ENCODE measurements at places on chromosomes 4 and X.

GRCh38 chr4:78168029-78168428, 110.9 kb downstream of the FRAS1 start:
- DNase-seq, result no peak

DNA sequence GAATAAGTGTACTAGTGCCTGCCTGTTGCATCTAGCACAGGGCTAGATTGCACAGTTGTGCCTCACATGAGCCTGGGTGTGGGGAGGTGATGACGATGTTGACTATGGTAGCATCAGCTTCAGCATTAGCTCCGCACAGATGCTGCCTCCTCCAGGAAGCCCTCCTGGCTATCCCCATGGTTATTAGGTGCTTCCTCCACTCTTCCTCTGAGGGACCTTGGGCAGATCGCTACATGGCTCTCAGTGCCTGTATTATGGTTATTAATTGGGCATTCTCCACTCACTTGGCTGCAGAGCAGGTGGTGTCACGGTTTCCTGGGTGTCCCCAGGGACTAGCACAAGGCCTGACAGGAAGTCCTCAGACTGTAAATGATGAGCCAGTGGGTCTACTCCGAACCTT, 325.6 kb downstream of the ARHGAP10 start:
- DNase-seq, result no peak

- no peak for DNase-seq
These were observed 2.3 kb downstream of the CCDC149 start for GRCh38 chr4:24910499-24910898.

- no peak for DNase-seq
These were observed 91.9 kb upstream of the RBPJ start for GRCh38 chr4:26228883-26229282.

DNA sequence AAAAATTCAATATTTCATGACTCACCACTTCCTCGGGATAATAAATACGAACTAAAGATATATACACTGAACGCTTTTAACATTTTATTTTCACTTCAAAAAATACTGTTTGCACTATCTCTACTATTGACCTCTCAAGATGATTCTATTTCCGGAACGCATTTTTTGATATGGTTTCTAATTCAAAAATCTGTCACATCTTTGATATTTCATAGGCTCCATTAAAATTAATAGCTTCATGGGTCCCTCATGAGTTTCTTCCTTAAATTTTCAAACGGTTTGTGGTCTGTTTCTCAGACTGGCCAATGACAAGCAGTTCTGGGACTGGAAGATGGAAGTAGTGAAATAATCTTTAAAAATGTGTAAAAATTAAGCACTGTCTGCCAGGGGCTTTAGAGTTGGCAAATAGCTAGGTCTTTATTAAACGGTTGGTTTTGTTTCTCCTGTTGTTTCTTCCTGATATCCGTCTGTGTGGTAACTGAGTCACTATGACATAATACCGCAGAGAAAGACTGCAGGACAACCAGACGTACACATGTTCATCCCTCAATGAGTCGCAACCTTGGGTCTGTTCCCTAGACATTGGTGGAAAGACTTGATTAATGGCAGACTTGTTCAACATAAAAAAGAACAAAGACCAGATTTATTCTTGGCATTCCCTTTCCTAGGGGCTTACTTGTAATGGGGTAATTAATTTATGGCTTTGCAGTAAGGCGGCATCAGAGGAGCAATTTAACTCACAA, 133.8 kb downstream of the PALLD start:
- no peak for DNase-seq

- DNase-seq, result peak; percentile 30
These were observed 28.8 kb downstream of the PPP2R3B start for GRCh38 chrX:357693-358471.

- no peak for DNase-seq
These were observed 18.0 kb downstream of the OPHN1 start for GRCh38 chrX:68415316-68415715.

- DNase-seq, result no peak
These were observed 78.8 kb upstream of the PLAC1 start for GRCh38 chrX:134737061-134737460.

- DNase-seq, result no peak
These were observed 111.6 kb downstream of the MAGEB17 start for GRCh38 chrX:16278927-16279326.

DNA sequence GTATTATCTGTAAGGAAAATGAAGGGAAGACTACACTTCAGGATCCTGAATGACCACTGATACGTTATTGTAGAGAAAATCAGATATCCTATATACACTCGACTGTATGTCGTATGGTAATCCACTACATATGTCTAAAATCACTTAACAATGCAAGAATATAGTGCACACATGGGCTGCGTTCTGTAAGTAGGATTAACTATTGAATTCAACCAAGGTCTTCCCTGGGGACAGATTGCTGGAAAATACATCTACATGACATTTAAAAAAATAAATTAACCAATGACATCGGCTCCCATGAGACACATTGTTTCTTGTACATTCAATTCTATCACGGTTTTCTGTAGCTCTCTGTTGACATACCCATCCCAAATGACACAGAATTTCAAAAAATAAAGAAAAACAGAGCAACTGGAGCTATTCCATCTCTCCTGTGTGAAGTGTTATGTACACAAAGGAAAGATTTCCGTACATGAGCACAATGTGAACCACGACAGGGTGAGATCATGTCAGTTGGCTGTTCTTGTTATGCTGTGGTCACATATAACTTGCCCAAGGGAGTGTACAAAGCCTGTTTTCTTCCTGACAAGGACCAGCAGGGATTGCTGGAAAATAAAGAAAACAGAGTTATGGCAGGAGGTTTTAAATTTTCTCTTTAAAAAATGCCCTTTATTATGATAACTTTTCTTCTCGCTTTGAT, 6.1 kb downstream of the ENOX2 start:
- no peak for DNase-seq

DNA sequence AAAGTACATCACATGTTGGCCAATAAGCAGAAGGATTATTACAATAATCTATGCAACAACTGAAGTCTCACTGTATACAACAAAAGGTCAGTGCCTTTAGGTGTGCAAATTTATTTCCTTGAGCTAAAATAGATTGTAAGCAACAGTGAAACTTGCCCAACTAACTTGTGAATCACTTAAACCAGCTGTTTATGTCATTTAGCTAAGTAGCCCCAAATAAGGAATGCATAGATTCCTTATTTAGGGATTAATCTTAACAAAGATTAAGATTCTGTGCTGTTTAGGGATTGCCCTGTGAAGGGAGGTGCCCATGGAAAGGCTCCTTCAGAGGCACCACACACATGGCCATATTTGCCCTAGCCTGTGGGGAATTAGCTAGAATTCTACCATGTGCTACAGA, 168.6 kb downstream of the MAML3 start:
- no peak for DNase-seq

GRCh38 chr4:48248559-48248953, 21.1 kb downstream of the TEC start:
- DNase-seq, result no peak

- no peak for DNase-seq
These were observed 18.4 kb upstream of the STK26 start for GRCh38 chrX:132004728-132005127.

DNA sequence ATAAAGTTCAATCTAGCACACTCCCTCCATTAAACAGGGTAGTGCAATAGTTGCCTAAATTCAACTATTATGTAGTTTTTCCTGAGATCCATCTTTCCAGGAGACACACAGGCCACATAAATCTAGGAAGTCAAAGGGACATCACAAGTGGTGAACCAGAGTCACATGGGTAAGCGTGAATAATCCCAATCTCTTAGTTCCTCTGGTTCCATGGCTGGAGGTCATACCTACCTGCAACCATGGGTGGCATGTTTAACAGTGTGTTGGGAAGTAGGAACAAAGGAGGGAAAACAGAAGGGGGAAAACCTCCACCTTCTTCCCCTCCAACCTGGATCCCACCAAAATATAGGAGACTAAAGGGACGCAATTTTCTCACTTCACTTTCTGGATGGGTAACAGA, 2651.6 kb downstream of the ARAP2 start:
- DNase-seq, result no peak

- no peak for DNase-seq
These were observed 16.9 kb upstream of the XPNPEP2 start for GRCh38 chrX:129721870-129722269.

DNA sequence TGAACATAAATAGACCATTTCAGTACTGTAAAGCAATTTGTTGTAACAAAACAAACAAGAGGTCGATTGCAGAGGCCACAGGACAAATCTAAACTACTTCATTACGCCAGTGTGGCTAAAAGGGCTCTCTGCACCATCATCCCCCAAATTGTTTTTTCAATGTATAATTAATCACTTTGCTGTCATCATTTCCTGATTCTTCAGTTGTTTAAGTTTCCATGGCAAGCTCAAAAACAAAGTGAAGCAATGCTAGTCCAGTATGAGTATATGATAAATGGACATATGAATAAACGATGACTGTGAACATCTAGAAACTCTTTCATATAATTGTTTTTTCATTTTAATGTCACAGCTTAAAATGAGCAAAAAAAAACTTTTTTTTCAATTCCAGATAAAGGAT, 235.4 kb upstream of the FGF13 start:
- no peak for DNase-seq

- DNase-seq, result no peak
These were observed 272.1 kb downstream of the RAPGEF2 start for GRCh38 chr4:159374749-159375530.

- DNase-seq, result no peak
These were observed 318.5 kb downstream of the EVC2 start for GRCh38 chr4:5389756-5390310.

GRCh38 chrX:96776966-96777365, 92.3 kb downstream of the DIAPH2 start:
- DNase-seq, result no peak

DNA sequence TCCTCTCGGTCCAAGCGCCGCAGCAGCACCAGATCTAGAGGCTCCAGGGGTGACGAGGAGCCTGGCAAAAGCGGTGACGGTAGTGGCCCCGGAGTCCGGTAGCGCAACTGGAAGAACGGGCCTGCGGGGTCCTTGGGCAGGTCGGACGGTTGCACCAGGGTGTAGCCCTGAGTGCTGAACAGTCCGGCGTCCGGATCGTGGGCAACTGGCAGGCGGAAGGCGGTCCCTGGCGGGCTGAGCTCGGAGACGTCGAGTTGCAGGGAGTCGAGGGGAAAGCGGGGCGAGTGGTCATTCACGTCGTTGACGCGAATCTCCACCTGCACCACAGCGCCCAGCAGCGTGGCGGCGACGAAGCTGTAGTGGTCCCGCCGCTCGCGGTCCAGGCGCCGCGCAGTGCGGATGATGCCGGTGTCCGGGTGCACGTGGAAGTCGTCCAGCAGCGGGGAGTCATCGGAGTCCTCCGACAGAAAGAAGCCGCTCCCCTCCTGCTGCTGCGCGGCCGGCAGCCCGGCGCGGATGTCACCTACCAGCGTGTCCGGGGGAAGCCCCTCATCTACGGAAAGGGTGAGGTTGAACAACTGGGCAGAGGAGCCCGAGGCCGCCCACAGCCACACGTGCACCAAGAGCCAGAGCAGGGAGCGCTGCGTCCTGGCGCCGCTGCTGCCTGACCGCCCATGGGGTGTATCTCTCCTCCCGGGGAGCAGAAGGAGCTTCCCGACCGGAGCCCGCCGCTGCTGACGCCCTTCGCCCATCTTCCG, 837 bp downstream of the DCHS2 start:
- DNase-seq, result no peak

DNA sequence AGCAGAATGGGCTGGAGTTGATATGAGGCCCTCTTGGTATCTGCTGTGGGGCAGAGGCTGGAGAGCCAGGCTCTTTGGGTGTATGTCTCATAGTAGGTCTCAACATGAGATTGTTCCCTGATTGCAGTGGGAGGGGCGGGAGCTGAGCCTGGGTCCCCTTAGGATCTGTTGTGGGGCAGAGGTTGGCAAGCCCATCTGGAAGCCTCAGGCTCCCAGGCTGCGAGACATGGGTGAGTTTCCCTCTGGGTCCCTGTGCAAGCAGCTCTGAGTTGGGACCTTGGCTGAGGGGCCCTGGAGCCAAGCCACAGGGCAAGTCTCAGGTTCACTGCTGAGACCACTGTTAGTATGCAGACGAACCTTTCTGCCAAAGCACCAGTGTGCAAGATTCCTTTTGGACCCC, 201.9 kb downstream of the ARHGAP10 start:
- DNase-seq, result no peak

DNA sequence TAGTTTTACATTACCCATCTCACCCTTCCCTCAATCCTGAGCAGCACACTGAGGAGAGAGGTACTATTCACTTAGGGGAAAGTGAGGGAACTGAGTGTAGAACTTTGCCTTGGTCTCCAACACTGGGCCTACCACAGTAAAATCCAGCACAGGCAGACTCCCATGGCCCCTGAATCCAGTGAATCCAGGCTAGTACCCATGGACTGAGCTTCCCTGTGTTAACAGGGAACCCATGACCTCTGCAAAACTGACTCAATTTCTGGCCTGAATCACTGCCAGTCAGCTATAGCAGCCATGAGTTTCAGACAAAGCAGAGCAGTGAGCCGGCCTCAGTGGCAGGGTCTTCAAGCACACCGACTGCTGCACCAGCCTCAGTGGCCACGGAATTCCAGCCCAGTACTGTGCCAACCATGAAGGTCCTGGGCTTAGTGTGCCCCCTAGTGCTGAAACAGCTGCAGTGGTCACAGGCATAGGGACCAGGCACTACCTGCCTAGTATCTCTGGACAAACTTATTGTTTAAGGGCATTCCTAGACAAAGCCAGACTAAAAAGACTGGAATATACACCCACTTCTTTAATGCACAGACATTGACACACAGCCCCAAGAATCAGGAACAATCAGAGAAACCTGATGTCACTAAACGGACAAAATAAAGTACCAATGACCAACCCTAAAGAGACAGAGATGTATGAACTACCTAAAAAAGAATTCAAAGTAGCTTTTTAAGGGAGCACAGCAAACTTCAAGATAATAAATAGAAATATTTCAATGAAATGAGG, 127.4 kb upstream of the RPL34 start:
- peak; percentile 17 for DNase-seq

- DNase-seq, result no peak
These were observed 2.1 kb upstream of the CYSLTR1 start for GRCh38 chrX:78329486-78329885.

DNA sequence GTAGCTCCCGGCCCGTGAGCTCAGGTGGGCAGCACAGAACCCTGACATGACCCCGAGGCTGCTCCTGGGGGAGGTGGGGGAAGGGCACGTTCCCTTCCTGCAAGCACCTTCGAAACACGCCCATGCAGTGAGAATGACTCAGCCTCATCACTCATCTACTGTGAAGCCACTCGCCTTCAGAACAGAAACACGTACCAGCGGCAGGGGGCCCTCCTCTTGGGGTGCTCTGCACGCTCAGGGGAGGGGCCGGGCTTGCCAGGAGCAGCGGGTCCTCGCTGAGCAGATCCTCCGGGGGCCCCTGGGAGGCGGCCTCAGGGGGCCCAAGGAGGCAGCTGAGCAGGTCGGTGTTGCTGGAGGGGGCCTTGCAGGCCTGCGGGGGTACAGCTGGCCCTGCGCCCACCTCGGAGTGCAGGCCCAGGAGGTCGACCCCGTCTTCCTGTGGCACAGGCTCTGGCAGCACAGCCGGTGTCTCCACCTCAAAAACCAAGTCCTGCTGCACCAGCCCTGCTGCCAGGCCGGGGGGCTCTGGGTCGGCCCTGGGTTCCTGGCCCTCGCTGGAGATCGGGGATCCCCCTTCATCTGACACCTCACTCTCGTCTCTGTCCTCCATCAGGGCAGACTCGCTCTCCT, 40.9 kb upstream of the CPLX1 start:
- no peak for DNase-seq
